Ovary (tissue), 10 donors: ENCODE measurements at places on chromosomes 4 and X. TPM values are rescaled to one million over a fixed set of nuclear protein-coding genes. Genes with fewer than 3 reads are reported as not detected.

- DNase-seq: no peak
Measured at GRCh38 chr4:61489927-61490326, 289.8 kb downstream of the ADGRL3 start.

DNA sequence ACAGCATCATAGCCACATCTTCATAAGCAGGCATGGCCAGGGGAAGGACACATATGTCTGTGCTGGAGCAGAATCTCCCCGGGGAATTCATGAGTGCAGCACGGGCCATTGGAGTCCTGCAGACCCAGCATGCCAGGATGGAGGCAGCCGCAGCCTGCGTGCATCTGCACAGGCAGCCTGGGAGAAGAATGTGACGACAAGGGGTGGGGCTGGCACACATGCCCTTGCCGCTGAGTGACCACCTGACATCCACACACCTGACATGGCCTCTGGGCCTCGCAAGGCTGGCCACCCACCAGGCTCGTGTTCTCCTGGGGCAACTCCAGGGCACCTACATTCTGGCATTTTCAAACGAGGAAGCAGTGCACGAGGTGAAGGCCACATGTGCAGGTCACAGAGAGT lies 66.2 kb upstream of the AFAP1 start:
- DNase-seq: no peak

- no peak for DNase-seq
Measured at GRCh38 chrX:133185938-133186337, 32.2 kb downstream of the TFDP3 start.

- DNase-seq: no peak
Measured at GRCh38 chrX:54411732-54412131, 28.5 kb upstream of the TSR2 start.

DNA sequence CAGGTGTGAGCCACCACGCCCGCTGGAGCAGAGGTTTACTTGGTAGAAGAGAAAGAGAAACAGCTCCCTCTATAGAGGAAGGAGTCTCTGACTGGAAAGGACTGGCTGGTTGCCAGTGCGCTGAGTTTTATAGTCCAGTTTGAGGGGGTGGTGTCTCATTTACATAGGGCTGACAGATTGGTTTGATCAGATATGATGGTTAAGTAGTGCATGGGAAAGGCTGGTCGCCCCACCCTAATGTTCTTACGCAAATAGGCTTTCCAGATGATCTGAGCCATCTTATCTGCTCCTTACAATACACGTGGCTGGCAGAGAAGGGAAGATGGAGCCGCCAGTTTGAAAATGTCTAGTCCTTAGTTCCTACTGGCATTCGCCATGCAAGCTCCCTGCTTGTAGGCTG lies 439.5 kb downstream of the NAF1 start:
- no peak for DNase-seq

Gene EIF4E
- 74.4 TPM for total RNA-seq

Gene CT55
- total RNA-seq: not detected
